ENCODE measurements at places on chromosomes 12 and 14.

DNA sequence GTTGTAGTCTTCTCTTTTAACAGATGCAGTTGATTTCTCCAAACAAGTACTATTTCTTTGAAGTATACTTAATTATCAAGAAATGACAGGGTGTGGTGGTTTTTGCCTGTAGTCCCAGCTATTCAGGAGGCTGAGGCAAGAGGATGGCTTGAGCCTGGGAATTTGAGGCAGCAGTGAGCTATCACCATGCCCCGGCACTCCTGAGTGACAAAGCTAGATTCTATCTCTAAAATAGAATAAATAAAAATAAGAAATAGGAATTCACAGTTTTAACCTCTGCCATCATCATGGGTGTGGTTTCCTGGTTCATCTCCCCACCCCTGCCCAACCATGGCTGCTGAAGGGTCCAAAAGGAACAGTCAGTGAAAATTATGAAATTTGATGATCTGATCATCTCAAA lies 290.2 kb upstream of the FLRT2 start:
- DNase-seq, result no peak

DNA sequence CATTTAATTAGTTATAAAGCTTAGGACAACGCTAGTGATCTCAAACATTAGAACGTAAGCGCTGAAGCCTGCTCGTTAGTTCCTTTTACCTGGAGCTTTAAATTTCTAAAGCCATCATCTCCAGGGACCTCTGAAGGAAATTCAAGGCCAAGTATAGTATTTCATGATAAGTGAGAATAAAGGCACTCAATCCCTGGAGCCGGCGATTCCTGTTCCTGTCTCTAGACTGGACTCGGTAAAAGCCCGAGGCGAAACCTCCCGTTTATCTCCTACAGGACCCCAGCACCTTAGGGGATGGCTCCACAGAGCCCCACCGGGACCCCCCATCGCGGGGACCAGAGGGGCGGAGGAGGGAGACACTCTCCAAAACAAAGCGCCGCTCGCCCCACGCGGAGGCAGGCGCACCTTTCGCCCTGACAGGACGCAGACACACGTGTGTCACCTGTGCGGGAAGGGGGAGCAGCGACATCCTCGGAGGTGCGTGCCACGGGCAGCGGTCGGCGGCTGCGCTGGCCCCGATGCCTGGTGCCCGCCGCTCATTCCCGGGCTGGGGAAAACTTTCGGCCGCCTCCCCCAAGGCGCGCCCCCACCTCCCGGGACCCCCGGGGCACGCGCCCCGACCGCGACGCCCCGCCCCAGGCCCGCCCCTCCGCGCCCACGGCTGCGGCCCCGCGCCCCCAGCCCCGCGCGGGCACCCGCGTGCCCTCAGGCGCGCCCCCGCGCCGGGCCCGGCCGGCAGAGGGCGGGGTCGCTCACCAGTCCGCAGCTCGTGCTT lies 678 bp downstream of the RPS6KA5 start:
- DNase-seq, result peak; percentile 70

DNA sequence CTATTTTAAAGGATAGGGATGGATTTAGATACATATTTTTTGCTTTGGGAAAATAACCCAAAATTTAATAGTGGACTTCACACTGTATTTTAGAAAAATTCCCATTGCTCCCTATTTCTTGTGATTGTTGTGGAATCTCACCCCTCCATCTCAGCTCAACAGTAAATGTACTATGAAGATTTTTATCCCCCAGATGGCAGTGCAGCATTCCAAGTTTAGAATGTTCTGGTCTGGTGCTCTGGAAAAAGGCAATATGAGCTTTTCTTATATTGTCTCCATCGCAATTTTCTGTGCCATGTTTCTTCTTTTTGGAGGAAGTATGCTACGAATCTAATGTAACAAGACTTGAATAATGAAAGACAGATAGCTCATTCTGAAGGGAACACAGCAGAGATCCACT lies 471.7 kb upstream of the SYT1 start:
- no peak for DNase-seq

GRCh38 chr14:104149278-104149595 lies 10.8 kb downstream of the KIF26A start:
- no peak for DNase-seq

- DNase-seq, result peak; percentile 70
Observed at GRCh38 chr12:12636641-12637040, 25.0 kb downstream of the CREBL2 start.

DNA sequence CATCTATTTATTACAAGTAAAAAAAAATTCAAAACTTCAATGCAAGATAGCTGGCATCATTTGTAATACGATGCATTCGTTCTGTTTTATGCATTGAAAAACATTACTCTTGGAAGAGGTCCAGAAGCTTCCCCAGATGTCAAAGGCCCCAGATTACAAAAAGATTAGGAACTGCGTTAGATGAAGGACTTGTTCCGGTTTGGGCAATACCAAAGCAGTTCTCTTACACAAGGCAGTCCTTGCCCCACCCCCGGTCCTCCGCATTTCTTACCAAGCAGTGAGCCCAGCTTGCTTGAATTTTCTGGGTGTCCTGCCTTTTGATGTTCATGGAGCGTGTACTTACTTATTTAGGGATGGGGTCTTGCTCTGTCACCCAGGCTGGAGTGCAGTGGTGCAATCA lies 4.8 kb upstream of the HVCN1 start:
- no peak for DNase-seq

All from GM13977 (cell line).